ENCODE measurements at places on chromosomes 3 and 15.

GRCh38 chr3:144923046-144923775 is 951.6 kb downstream of the DIPK2A start:
- no peak for DNase-seq

GRCh38 chr15:41983621-41984571 is 11.5 kb upstream of the EHD4 start:
- no peak for DNase-seq

DNA sequence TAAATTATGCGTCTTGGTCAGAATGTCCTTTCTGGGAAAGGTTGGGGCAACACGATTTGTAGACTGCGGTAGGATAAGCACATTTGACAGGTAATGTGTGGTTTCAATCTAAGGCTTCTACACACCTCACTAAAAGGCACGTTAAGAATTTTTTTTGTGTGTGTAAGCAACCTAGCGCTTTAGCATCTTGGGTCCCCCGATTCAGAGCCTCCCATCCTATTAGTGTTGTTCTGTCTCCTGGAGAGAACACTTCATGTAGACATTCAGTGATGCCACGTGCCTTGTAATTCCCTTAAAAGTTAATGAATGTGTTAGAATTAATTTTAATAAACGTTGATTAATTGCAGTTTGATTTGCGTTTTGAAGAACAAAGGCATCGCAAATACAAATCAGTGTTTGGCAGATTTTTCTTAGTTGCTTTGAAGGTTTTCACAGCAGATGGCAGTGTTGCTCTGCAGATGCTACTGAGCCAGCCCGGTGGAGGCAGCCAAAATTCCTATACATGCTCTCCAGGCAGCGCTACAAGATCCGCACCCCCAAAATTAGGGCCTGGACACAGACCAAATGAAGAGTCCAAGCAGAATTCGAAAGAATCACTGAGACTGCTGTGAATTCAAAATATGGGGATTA is 63.5 kb downstream of the OTOL1 start:
- DNase-seq, result no peak

DNA sequence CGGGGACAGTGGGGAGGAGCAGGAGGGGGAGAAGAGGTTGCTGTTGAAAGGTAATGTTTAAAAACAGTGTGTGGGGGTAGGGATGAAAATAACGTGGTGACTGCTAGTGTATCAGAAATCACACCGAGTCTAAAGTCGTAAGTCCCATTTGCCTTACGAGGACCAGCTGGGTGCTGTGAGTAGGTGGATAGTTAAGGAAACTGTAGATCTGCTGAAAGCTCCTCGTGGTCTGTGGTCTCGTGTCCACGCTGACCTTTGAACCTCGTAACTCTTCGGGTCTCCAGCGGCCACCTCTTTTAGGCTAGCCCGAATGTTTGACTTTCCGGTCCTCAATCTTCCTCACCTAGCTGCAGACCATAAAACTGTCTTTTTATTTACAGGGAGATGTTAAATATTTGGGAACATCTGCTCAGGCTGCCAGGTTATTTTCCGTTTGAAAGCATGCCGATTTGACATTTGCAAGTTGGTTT is 29.3 kb upstream of the ST3GAL6 start:
- no peak for DNase-seq

GRCh38 chr3:117893638-117894037 is 1141.0 kb downstream of the IGSF11 start:
- no peak for DNase-seq

DNA sequence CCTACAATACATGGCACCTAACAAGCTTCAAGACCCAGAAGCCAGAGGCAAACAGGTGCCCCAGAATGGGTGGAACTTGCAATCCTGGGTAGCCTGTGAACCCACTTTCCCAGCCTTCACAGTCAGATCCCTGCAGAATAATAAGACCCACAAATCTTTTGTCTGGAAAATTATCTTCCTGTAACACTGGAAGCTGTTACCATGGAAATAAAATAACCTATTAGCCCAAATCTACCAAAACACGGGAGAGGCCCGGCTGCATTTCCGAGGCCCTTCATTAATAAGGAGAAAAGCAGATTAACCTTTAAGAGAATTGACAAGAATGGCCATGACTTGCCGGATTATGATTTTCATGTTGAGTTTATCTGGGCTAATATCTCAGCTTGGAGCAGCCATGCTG is 256.1 kb upstream of the PROK2 start:
- DNase-seq, result no peak

DNA sequence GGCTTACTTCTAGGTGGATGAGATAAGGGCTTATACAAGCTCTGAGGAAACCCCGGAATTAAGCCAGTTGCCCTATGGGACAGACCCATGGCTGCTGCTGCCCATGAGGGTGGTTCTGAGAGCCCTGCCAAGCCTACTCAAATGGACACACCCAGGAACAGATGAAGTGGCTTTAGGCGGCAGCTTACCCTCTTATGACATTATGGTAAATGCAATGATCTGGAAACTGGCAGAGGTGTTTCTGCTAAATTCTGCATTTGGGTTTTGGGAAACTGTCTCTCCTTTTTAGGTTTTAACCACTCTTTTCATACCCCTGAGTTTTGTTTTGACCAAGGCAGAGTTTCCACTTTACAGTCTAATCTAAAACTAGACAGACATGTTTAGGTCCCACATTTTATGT is 9.0 kb upstream of the ZBED2 start:
- DNase-seq, result no peak

DNA sequence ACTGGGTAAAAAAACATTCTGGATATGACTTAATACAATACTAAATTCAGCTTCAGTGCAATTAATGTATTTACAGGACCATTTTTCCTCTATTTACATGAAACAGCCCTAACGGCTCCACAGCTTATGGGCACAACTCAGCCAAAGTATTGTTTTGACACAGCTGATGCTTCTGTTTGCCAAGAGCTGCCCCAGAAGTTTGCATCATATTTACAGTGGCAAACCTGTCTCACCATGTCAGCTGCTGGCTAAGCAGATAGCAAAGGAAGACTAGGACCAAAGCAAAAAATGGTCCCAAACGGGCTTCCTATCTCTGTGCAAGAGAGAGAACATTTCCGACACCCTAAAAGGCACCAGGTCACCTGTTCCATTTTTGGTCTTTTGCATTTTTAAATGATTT is 94.5 kb downstream of the ADAMTS9 start:
- no peak for DNase-seq

DNA sequence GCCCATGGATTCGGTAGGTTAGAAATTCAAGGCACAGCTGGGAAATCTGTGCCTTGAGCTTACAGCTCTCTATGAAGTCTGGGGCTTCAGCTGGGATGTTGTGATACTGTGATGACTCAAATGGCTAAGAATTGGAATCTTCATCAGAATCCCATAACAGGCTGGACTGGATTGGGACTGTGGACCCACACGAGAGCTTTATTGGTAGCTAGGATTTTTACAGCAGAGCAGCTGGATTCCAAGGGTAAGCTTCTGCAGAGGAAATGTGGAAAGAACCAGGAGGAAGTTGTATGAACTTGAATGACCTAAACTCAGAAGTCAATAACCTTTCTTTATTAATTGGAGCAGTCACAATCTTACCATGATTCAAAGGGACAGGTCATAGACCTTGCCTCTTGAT is 1187.1 kb downstream of the ROBO1 start:
- DNase-seq, result no peak

- no peak for DNase-seq
These were observed 22.5 kb downstream of the MAP2K5 start for GRCh38 chr15:67564968-67565345.

GRCh38 chr3:134883697-134884385 is 88.8 kb downstream of the EPHB1 start:
- DNase-seq, result no peak

- DNase-seq, result no peak
These were observed 2.8 kb downstream of the BTLA start for GRCh38 chr3:112496366-112497067.
